Stomach (tissue), 19 donors: ENCODE measurements at places on chromosomes 2 and 18. TPM values are rescaled to one million over a fixed set of nuclear protein-coding genes. Genes with fewer than 3 reads are reported as not detected.

- H3K36me3 ChIP-seq, result no peaks in the 10 kb centered on the region
- H3K4me1 ChIP-seq, result no peaks in the 10 kb centered on the region
- no peaks in the 10 kb centered on the region for H3K27me3 ChIP-seq
- H3K27ac ChIP-seq, result no peak overlapping the region
- H3K4me3 ChIP-seq, result no peak overlapping the region
These were observed 214.0 kb upstream of the KCNJ3 start for GRCh38 chr2:154484338-154485099.

GRCh38 chr2:25435421-25435820 lies 93.7 kb upstream of the DNMT3A start:
- no peak overlapping the region for H3K27ac ChIP-seq
- no peaks in the 10 kb centered on the region for H3K4me1 ChIP-seq
- no peaks in the 10 kb centered on the region for H3K36me3 ChIP-seq
- H3K4me3 ChIP-seq, result no peak overlapping the region
- no peaks in the 10 kb centered on the region for H3K27me3 ChIP-seq
- DNase-seq, result no peak

- no peaks in the 10 kb centered on the region for H3K36me3 ChIP-seq
- no peaks in the 10 kb centered on the region for H3K27me3 ChIP-seq
- no peak for DNase-seq
- no peaks in the 10 kb centered on the region for H3K4me1 ChIP-seq
- no peak overlapping the region for H3K27ac ChIP-seq
- H3K4me3 ChIP-seq, result no peak overlapping the region
These were observed 362.4 kb downstream of the KCNJ3 start for GRCh38 chr2:155060896-155061295.

GRCh38 chr2:10514743-10515142 lies 66.6 kb upstream of the ODC1 start:
- no peak overlapping the region for H3K4me3 ChIP-seq
- no peak overlapping the region for H3K27ac ChIP-seq
- no peak for DNase-seq
- H3K27me3 ChIP-seq, result no peaks in the 10 kb centered on the region
- H3K36me3 ChIP-seq, result no peaks in the 10 kb centered on the region

DNA sequence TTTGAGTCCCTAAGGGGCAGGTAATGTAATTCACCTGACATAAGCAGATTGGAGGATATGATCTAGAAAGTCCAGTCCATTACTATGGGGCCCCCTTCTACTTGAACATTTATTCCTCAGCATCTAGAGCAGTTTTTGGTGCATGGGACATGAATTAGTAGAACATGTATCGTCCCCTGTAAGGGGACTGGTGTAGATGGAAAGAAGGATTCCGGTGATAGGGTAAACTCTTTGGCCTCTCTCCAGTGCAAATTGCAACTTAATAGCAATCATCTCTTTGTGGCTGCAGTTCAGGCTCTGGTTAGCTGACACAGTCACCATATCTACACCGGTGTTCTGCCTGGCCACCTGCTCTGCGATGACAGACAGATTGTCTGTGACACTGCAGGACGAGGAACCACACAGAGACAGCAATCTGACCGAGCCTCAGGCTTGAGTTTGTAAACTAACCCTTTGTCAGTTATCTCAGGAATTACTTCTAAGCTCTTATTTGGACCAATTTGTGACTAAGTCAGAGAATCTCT lies 6.4 kb upstream of the SLC8A1 start:
- H3K4me3 ChIP-seq, result no peak overlapping the region
- no peak for DNase-seq
- no peak overlapping the region for H3K27ac ChIP-seq
- H3K4me1 ChIP-seq, result no peaks in the 10 kb centered on the region

DNA sequence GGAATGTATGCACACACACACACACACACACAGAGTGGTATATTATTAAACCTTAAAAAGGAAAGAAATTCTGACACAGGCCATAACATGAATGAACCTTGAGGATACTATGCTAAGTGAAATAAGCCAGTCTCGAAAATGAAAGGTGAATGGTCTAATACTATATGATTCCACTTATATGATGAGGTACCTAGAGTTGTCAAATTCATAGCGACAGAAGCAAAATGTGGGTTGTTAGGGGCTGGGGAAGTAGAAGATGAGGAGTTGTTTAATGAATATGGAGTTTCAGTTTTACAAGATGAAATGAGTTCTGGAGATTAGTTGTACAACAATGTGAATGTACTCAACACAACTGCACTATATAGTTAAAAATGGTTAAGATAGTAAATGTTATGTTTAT lies 118.1 kb downstream of the ABCA12 start:
- no peaks in the 10 kb centered on the region for H3K36me3 ChIP-seq
- no peak for DNase-seq
- no peaks in the 10 kb centered on the region for H3K27me3 ChIP-seq
- no peaks in the 10 kb centered on the region for H3K4me1 ChIP-seq

GRCh38 chr2:181586569-181587081 lies 70.3 kb downstream of the CERKL start:
- H3K36me3 ChIP-seq, result no peaks in the 10 kb centered on the region
- no peak for DNase-seq
- no peak overlapping the region for H3K4me3 ChIP-seq
- peaks cover 12% of the 10 kb centered on the region for H3K4me1 ChIP-seq
- no peak overlapping the region for H3K27ac ChIP-seq
- H3K27me3 ChIP-seq, result no peaks in the 10 kb centered on the region

DNA sequence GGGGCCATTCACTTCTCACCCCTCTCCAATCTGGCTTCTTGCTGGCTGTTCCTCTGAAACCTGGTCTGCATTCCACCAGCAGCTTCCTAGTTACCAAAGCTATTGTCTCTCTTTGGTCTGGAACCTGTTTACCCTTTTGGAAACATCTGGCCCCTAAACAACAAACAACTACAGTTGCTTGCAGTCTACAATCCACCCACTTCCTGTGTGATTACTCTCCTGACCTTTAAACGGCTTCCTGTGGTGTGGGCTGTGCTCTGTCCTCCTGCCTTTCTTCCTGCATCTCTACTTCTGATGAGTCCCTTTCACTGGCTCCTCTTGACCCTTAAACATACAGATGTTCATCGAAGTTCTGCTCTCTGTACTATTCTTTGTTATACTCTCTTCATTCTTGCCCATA lies 303.8 kb downstream of the TDRD15 start:
- no peak overlapping the region for H3K4me3 ChIP-seq
- H3K36me3 ChIP-seq, result no peaks in the 10 kb centered on the region
- no peak overlapping the region for H3K27ac ChIP-seq
- no peak for DNase-seq

DNA sequence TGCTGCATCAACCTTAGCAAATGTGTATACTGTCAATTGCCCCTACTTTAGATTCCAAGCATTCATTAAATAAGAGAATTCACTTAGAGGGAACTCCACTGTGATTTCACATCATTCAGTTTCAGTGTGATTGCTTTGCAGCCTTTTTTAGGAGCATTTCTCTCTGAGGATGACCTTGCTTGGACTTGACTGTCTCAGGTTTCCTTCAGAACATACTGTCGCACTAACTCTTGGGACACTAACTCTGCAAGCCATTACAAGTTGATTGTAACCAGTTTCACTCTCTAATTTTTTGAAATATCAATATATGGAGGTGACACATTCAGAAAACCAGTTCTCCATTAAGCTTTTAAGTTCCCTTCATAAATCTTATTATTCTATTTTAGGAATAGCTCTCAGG lies 6.6 kb upstream of the ZCCHC2 start:
- peaks cover 5% of the 10 kb centered on the region for H3K4me1 ChIP-seq
- H3K27ac ChIP-seq, result no peak overlapping the region
- H3K36me3 ChIP-seq, result no peaks in the 10 kb centered on the region
- no peak overlapping the region for H3K4me3 ChIP-seq
- H3K27me3 ChIP-seq, result no peaks in the 10 kb centered on the region
- DNase-seq, result no peak

DNA sequence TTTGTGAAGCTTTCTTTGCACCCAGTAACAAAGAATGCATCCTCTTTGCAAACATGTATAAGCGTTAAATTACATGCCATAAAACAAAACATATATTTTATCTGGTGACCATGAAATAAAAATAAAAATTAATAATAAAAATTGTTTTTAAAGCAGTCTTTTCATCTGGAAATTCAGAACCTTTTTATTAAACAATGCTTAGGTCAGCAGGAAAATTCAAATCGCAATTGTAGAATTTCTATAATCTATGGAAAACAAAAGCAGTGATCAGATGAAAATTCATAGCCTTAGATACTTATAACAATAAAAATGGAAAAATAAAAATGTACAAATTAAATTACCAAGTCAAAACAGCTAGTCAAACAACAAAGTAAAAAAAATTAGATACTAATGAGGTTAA lies 435.9 kb upstream of the CHAC2 start:
- H3K27me3 ChIP-seq, result no peaks in the 10 kb centered on the region
- no peak overlapping the region for H3K27ac ChIP-seq
- no peak overlapping the region for H3K4me3 ChIP-seq
- DNase-seq, result no peak

- peaks cover 79% of the 10 kb centered on the region for H3K27me3 ChIP-seq
- H3K4me1 ChIP-seq, result no peaks in the 10 kb centered on the region
- no peaks in the 10 kb centered on the region for H3K36me3 ChIP-seq
- DNase-seq, result no peak
These were observed 8.9 kb downstream of the ECEL1 start for GRCh38 chr2:232478571-232479340.

GRCh38 chr2:177465400-177466138 lies 73.0 kb downstream of the AGPS start:
- no peaks in the 10 kb centered on the region for H3K27me3 ChIP-seq
- peaks cover 36% of the 10 kb centered on the region for H3K36me3 ChIP-seq
- no peaks in the 10 kb centered on the region for H3K4me1 ChIP-seq
- no peak overlapping the region for H3K27ac ChIP-seq

DNA sequence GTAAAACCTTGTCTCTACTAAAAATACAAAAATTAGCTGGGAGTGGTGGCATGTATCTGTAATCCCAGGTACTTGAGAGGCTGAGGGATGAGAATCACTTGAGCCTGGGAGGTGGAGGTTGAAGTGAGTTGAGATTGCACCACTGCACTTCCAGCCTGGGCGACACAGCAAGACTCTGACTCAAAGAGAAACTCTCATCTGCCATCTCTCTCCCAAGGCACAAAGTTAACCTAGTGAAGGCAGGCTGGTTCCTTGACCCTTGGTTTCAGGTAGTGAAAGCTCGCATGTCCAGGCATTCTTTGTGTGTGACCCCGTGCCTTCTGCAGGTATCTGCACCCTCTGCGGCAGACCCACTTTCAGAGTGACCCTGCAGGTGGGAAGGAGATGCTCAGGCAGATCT lies 100.0 kb downstream of the WDSUB1 start:
- H3K4me3 ChIP-seq, result no peak overlapping the region
- H3K27me3 ChIP-seq, result no peaks in the 10 kb centered on the region
- no peak overlapping the region for H3K27ac ChIP-seq
- no peak for DNase-seq

DNA sequence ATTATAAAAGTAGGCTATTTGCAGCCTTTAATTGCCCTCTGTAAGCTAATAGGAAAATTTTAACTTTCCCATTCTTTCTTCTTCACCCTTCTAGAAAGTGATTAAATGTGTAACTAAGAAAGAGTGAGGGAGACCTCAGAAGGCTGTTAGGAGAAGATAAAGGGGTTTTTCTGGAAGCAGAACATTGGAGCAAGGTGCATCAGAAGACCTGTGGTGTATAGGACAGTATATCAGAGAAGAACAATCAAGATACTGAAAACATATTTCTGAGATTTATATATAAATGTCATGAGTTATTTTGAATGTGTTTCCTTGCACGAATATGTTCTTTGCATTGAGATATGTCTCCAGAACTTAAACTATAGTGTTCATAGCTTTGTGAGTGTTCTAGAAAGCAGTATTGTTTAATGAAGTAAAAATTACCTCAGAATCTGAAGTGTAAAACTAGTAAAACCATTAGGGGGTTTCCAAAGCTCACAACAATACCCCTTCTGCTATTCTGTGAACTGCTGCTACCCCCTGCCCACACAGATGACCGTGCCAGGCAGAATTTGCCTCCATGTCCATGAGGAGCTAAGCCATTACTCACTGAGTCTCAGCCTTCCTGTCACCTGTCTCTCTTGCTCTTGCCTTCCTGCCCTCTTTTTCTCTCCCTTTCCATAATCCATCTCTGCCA lies 537.9 kb downstream of the EPHA4 start:
- no peaks in the 10 kb centered on the region for H3K27me3 ChIP-seq
- no peak overlapping the region for H3K27ac ChIP-seq
- no peaks in the 10 kb centered on the region for H3K36me3 ChIP-seq

DNA sequence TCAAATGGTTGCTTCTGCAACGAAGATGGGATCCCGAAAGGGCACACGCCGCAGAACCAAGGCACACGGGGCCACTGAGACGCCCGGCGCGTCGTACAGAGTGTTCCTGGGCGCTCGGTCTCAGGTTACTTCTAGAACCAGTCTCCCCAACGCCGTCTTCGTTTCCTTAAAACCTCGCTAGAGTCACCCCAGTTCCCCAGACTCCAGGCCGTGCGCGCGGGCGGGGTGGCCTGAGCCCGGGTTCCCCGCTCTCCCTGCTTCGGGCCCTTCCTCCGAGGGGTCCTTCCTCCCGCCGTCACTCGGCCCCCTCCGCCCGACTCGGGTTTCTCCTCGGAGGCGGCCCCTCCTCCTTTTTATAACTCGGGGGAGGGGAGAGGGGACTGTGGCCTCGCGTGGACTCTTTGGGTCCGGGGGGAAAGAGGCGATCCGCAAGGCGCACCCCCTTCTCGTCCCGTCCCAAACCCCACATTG lies 774 bp upstream of the FZD7 start:
- H3K27ac ChIP-seq, result peak overlapping the region; percentile 81
- H3K4me3 ChIP-seq, result peak overlapping the region; percentile 84
- peaks cover 50% of the 10 kb centered on the region for H3K27me3 ChIP-seq
- no peaks in the 10 kb centered on the region for H3K36me3 ChIP-seq
- H3K4me1 ChIP-seq, result peaks cover 33% of the 10 kb centered on the region

DNA sequence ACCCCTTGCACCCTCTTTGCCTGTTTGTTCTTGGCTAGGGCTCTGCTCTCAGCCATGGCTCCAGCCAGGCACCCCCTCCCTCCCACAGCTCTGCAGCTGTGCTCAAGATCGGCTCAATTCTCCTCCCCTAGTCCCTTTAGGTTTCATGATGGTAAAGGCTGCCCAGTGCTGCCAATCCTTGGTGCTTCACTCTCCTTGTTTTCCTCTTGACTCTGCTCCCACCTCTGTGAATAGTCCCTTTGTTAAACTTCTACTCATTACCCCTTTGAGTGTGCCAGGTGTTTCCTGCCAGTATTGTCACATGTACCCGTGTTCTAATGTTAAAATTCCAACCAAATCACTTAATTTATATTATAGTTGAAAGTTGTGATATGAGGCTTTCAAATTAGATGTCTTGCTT lies 101.0 kb upstream of the CERS6 start:
- no peaks in the 10 kb centered on the region for H3K36me3 ChIP-seq
- H3K4me1 ChIP-seq, result peaks cover 7% of the 10 kb centered on the region
- no peaks in the 10 kb centered on the region for H3K27me3 ChIP-seq
- DNase-seq, result peak; percentile 46
- no peak overlapping the region for H3K27ac ChIP-seq

The CRYBA2 gene
- 3.7 TPM for polyA plus RNA-seq

The TSPYL6 gene
- not detected for polyA plus RNA-seq

The HRH4 gene
- polyA plus RNA-seq, result 0.03 TPM

The CKAP2L gene
- polyA plus RNA-seq, result 1.1 TPM

The VWC2L gene
- not detected for polyA plus RNA-seq

The MEP1B gene
- not detected for polyA plus RNA-seq

The PSMA8 gene
- 0.31 TPM for polyA plus RNA-seq

The ANKRD44 gene
- polyA plus RNA-seq, result 1.8 TPM

The LNPK gene
- polyA plus RNA-seq, result 1.8 TPM

The SP100 gene
- polyA plus RNA-seq, result 36.5 TPM

The HOXD8 gene
- 1.8 TPM for polyA plus RNA-seq

The C2orf78 gene
- not detected for polyA plus RNA-seq

The FOXD4L1 gene
- not detected for polyA plus RNA-seq
